ENCODE measurements at places on chromosomes 2 and 18. TPM values are rescaled to one million over a fixed set of nuclear protein-coding genes. Genes with fewer than 3 reads are reported as not detected.

Gene LONRF2
- total RNA-seq = 0.84 TPM

Gene CRYGA
- not detected for total RNA-seq

Gene BCL2
- total RNA-seq = 1.4 TPM

Gene KIAA2012
- total RNA-seq = 0.86 TPM

Gene LYPD6B
- 14.9 TPM for total RNA-seq

Gene CNGA3
- total RNA-seq = not detected

Measured in endodermal cell (in vitro differentiated cells).